Diencephalon (tissue), 1 donor: ENCODE measurements at places on chromosomes 16 and 17. TPM values are rescaled to one million over a fixed set of nuclear protein-coding genes. Genes with fewer than 3 reads are reported as not detected.

RSAD1 gene
- 14.1 TPM for total RNA-seq

TBX2 gene
- total RNA-seq = 1.4 TPM

C17orf107 gene
- 3.0 TPM for total RNA-seq

KCNH4 gene
- 1.8 TPM for total RNA-seq

POLR3E gene
- total RNA-seq = 25.4 TPM

CIAO3 gene
- total RNA-seq = 51.4 TPM

KRTAP2-2 gene
- not detected for total RNA-seq

PTX4 gene
- total RNA-seq = 0.23 TPM

ST6GALNAC1 gene
- 0.69 TPM for total RNA-seq

CCL8 gene
- not detected for total RNA-seq

CTRL gene
- 1.8 TPM for total RNA-seq

UTS2R gene
- total RNA-seq = not detected

CA7 gene
- total RNA-seq = not detected

GP1BA gene
- total RNA-seq = not detected

WFDC1 gene
- total RNA-seq = 7.6 TPM

SEZ6L2 gene
- total RNA-seq = 88.1 TPM

CCL2 gene
- total RNA-seq = 4.8 TPM

TAC4 gene
- total RNA-seq = not detected

SSTR5 gene
- 0.23 TPM for total RNA-seq

CCDC40 gene
- total RNA-seq = 14.3 TPM

SUZ12 gene
- 36.7 TPM for total RNA-seq

KARS1 gene
- 95.5 TPM for total RNA-seq

ITGAL gene
- 1.2 TPM for total RNA-seq
